Upper lobe of left lung (tissue), 6 donors: ENCODE measurements at places on chromosomes 2 and 18. TPM values are rescaled to one million over a fixed set of nuclear protein-coding genes. Genes with fewer than 3 reads are reported as not detected.

Gene SOX11
- not detected for total RNA-seq

Gene ASB18
- not detected for total RNA-seq

Gene CYTIP
- total RNA-seq, result 27.1 TPM

- no peaks in the 10 kb centered on the region for H3K4me1 ChIP-seq
- H3K36me3 ChIP-seq, result no peaks in the 10 kb centered on the region
- no peaks in the 10 kb centered on the region for H3K27me3 ChIP-seq
- no peak overlapping the region for H3K4me3 ChIP-seq
These were observed 234.0 kb downstream of the BCL2 start for GRCh38 chr18:63085611-63086010.

DNA sequence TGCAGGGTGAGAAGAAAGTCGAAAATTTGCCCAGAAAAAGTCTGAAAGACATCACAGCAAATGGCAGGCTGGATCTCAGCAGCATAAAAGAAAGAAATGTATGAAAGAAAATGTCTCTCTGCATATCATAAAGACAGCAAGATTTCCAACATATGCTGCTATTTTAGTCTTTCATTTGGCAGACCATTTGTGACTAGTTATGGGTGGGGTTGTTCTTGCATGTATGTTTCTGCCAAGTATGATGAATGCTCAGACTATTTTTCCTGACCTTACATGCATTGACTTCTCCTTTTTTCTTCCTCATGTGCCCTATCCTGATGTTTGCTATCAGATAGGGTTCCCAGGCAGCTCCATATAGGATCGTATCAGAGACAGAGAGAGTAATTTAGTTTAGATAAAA, 58.5 kb upstream of the PARD3B start:
- no peak overlapping the region for H3K4me3 ChIP-seq
- no peaks in the 10 kb centered on the region for H3K4me1 ChIP-seq
- DNase-seq, result no peak
- H3K27me3 ChIP-seq, result no peaks in the 10 kb centered on the region
- no peak overlapping the region for H3K27ac ChIP-seq

GRCh38 chr2:222671259-222672067, at the start of gene MOGAT1:
Gene MOGAT1, plus strand, starts transcription at chr2:222671658. Its CDS starts 128 bp downstream, at chr2:222671786.
- H3K36me3 ChIP-seq, result no peaks in the 10 kb centered on the region
- peaks cover 12% of the 10 kb centered on the region for H3K4me1 ChIP-seq
- H3K27ac ChIP-seq, result no peak within 1 kb of the TSS
- peak within 1 kb of the TSS; percentile 54 for H3K4me3 ChIP-seq
- H3K27me3 ChIP-seq, result no peaks in the 10 kb centered on the region

DNA sequence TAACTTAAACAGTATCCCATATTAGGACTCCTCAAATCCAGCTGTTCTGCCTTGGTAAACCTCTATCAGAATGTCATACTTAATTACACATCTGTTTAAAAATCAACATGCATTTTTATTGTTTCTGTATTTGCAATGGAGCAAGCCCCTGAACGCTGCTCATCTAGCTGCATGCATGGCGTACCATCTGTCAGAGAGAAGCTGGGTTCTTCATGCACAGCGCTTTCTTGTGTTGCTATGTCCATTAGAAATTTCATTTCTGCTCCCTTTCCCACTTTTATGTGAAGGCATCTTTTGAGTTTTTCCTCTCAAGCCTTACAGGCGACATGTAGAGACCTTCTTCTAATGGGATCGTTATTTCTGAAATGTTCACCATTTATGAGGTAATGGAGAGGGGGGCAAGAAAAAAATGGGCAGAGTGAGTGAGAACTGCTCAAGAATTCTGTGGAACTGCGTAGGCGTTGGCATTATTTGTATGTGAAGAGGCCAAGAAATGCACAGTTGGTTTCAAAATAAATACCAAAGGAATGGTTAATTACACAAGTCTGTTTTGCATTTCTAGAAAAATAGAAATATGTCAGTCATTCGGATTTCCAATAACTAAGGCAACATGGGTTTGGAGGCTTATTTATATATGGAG, 31.6 kb downstream of the INSIG2 start:
- no peaks in the 10 kb centered on the region for H3K27me3 ChIP-seq
- no peaks in the 10 kb centered on the region for H3K36me3 ChIP-seq
- no peak overlapping the region for H3K27ac ChIP-seq
- no peak for DNase-seq

GRCh38 chr2:157355618-157356017, 30.0 kb upstream of the ERMN start:
- DNase-seq, result no peak
- no peaks in the 10 kb centered on the region for H3K27me3 ChIP-seq
- no peaks in the 10 kb centered on the region for H3K4me1 ChIP-seq
- no peaks in the 10 kb centered on the region for H3K36me3 ChIP-seq

GRCh38 chr18:58117786-58118403, 73.9 kb downstream of the NEDD4L start:
- peaks cover 43% of the 10 kb centered on the region for H3K4me1 ChIP-seq
- no peak overlapping the region for H3K4me3 ChIP-seq
- H3K36me3 ChIP-seq, result no peaks in the 10 kb centered on the region
- H3K27me3 ChIP-seq, result no peaks in the 10 kb centered on the region
- H3K27ac ChIP-seq, result peak overlapping the region; percentile 77

DNA sequence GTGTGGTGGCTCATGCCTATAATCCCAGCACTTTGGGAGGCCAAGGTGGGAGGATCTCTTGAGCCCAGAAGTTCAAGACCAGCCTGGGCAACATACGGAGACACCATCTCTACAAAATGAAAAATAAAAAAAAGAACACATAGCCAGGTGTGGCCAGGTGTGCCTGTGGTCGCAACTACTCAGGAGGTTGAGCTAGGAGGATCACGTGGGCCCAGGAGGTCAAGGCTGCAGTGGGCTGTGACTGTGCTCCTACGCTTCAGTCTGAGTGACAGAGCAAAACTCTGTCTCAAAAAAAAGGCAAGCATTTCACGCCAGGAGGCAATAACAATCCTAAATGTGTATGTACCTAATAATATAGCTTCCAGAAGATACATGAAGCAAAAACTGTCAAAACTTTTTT, 27.8 kb downstream of the USP40 start:
- no peak overlapping the region for H3K4me3 ChIP-seq
- no peaks in the 10 kb centered on the region for H3K36me3 ChIP-seq
- H3K27me3 ChIP-seq, result no peaks in the 10 kb centered on the region
- no peaks in the 10 kb centered on the region for H3K4me1 ChIP-seq
- H3K27ac ChIP-seq, result no peak overlapping the region
- DNase-seq, result no peak

- no peaks in the 10 kb centered on the region for H3K36me3 ChIP-seq
- H3K27ac ChIP-seq, result no peak overlapping the region
- no peaks in the 10 kb centered on the region for H3K4me1 ChIP-seq
- H3K4me3 ChIP-seq, result no peak overlapping the region
- DNase-seq, result peak; percentile 58
These were observed 26.5 kb downstream of the LDAH start for GRCh38 chr2:20796374-20796791.
